Fibroblast of skin of scalp (primary cell): ENCODE measurements at places on chromosomes 3 and 15.

DNA sequence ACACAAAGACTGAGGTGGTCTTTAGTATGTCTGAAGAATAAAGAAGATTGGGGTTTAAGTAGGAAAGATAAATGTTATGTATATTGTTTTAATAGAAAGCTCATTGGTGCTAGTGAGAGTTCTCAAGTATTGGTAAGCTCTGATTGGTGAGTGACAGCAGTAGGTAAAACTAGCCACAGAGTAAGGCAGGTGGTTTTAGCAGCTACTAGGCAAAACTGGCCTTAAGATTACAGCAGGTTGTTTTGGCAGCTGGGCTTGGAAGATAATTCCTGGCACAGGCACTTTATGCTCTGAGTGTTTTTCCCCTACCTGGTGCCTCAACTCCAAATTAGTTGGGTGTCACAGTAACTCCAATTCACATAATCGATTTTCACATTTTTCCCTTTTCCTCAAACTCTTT is 66.3 kb downstream of the STAG1 start:
- DNase-seq, result no peak

DNA sequence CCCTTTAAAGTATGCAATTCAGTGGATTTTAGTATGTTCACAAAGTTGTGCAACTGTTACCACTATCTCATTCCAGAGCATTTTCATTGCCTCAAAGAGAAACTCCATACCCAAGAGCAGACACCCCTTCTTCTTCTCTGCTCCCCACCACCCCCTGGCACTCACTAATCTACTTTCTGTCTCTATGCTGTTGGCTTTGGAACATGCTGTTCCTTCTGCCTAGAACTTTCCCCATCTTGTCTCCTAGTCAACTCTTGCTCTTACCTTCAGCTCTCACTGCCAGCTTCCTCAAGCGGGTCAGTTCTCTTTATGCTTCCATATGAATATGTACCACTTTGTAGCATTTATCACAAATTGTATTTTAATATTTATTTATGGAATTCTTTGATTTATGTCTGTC is 50.1 kb downstream of the TYRO3 start:
- no peak for DNase-seq

DNA sequence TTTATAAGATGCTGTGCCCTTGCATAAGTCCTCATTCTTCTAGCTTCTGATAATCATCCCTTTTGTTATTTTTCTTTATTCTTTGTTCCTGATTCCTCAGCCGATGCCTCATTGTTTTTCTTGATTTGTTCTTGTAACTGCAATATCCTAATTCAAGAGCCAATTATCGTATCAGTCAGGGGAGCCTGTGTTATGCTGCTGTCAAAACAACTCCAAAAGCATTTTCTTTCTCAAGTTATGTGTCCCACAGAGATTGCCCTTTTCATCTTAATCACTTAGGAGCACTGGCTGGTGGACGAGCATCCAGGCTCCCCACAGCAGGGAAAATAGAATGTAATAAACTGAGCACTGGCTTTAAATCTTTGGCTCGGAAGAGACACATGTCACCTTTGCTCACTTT is 207.3 kb downstream of the CHL1 start:
- no peak for DNase-seq

DNA sequence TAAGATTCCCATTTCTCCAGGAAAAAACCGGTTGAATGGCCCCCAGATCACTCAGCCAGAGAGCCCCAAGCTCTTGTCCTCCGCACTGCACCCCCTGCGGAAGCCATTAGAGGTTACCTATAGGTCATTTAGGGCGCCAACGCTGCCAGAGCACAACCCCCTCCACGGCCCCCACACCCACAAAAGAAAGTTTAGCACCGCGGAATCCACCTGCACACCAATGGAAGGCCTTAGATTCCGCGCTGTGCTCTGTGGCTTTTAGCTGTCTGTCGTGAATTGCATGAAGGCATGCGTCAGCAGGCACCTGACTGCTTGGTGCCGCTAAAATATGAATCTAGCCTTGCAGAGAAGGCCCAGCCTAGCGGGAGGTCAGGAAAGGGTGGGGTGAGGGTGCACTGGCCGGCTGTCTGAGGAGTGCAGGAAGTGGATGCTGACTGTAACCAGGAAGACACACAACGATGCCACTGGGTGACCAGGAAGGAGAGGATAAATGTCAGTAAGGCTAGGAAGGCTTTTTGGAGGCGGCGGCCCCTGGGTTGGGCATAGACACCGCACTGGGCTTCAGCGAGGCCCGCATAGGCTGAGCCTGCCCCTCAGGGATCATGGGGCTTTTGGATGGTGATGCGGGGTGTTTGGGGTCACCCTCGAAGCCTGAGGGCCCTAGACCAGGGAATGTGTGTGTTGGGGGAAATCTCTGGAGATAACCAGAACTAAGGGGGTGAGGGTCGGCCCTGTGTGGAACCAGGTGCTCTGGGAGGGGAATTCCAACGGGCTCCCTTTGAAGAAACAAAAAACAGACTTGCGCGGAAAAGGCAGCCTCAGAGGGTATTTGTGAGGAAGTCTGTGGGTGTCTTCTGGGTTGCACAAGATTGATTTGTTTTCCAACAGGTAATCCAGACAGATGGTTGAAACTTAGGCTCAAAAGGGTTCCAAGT is 976 bp upstream of the NUP210 start:
- DNase-seq, result no peak

- DNase-seq, result no peak
Measured at GRCh38 chr3:189372243-189372642, 200.5 kb downstream of the TPRG1 start.

- DNase-seq, result peak; percentile 57
Measured at GRCh38 chr3:53730576-53730975, 115.6 kb downstream of the CHDH start.
